ENCODE measurements at places on chromosomes 12 and 14. TPM values are rescaled to one million over a fixed set of nuclear protein-coding genes. Genes with fewer than 3 reads are reported as not detected.

DNA sequence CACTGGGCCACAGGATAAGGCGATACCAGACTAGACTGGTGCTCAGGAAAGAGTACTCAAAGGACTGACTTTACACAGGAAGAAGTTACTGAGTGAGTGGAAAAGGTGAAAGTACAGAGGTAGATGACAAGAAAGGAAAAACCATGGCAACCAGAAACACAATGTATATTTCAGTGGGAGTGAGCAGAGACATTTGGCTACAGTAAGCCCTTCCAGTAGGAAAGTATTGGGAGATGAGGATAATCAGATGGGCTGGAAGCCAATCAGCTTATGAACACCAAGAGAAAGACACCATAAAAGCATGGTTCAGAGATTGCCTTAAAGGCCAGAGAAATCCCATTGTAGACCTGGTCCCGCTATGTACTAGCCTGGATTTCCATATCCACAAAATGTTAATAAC, 51.6 kb downstream of the TMTC1 start:
- no peak for DNase-seq

- no peak for DNase-seq
These were observed 1.7 kb downstream of the HECTD1 start for GRCh38 chr14:31205681-31206535.

GRCh38 chr14:104442107-104442551, 137.4 kb upstream of the C14orf180 start:
- no peak for DNase-seq

DNA sequence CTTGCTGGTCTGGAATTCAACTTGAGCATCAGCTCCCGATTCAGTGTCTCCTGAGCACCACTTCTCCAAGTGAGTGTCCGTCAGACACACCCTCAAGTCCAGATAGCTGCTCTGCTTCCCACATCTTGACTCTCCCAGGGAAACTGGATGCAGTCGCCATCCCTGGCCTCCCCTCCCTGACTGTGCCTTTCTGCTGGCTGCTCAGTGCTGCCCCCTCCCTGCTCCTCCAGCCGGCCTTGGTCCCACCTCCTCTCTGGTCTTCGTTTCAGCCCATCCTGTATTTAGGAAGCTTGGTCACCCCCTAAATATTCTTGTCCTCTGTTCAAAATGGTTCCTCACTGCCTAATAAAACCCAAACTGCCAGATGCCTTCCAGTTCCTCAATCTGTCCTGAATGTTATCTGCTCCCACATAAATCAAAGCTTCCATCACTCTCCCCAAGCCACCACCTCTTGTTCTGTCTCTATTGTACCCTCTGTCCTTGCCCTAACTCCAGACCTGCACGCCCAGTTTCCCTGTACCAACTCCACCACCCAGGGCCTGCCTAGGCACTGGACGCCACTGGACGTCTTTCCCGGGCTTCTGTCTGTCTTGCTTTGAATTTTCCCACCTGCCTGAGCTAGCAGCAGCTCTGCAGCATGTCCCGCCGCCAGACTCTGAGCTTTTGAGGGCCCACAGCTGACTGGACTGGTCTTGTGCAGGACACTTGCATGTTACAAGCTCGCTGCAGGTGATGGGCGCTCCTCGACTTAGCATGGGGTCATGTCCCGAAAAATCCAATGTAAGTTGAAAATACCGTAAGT, 33.8 kb downstream of the CCDC92 start:
- DNase-seq, result no peak

- peak; percentile 81 for DNase-seq
These were observed 24.9 kb downstream of the SLC6A12 start for GRCh38 chr12:188910-189621.

DNA sequence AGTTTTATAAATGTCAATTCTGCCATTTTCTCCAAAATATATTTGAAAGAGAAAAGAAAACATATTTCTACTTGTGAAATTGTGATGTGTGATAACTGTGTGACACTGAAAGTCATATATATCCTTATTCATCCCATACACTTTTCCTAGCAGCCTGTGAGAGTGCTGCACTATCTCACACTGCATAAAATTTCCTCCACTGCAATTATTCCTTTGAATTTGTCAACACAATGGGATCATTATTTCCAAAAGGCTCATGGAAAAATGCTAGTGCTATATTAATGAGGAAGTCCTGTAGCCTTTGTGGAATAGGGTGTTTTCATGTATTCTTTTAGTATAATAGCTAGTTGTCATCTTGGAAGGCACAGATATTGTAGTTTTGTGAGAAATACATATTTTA, 504.1 kb downstream of the RPL10L start:
- DNase-seq, result no peak

DNA sequence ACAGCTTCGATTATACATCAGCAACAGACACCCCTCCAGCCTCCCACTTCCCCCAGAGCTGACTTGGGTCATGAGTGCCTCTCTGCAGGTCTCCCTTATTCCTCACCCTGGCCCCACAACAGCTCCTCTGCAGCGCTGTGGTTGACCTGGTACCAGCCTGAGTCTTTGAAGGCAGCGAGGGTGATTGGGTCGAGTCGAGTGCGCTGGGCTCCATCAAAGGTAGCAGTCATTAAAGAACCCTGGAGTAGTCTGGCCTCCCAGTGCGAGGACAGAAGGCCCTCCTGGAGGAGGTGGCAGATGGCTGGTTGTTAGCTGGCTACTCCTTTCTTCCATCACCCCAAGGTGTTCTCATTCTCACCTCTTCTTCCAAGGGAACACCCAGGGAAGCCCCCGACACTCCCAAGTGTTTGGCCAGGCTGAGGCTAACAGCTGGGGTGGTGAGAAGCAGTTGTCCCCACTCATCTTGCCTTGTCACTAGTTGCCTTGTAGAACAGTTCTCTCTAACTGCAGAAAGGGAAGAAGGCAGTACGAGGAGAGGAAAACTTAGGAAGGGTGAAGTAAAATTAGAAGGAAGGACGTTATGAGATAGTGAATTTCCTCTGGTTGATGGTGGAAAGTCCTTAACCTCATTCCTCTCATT, 2.7 kb downstream of the CIROP start:
- DNase-seq, result no peak

DNA sequence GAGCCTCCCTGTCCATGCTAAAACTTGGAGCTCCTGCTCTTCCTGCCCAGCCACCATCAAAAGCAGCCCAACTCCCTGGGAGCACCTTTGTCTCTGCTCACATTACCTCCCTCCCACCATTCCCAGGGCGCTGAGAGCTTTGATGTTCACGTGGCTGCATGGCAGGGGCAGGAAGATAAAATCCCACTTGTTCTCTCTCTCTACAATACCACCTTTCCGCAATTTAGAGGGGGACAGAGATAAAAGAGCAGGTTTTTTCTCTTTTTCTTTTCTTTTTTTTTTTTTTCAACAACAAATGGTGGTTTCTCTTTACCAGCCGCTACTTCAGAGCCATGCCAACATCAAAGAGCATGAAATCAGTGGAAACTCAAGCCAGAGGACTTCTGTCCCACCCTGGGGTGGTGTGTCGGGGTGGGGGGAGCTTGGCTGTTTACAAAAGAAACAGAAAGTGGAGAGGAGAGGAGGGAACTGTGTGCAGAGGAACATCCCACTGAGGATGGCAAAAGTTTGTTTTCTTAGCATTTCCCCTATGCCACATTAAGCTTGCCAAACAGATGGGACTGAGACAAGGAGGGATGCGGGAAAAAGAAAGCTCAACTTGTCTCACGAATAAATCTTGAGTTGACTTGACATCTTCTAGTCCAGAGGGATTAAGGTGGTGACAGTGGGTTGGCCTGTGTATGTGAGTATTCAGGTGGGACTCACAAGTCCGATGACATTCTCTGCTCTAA, 103.7 kb upstream of the NUDT4 start:
- DNase-seq, result peak; percentile 79

DNA sequence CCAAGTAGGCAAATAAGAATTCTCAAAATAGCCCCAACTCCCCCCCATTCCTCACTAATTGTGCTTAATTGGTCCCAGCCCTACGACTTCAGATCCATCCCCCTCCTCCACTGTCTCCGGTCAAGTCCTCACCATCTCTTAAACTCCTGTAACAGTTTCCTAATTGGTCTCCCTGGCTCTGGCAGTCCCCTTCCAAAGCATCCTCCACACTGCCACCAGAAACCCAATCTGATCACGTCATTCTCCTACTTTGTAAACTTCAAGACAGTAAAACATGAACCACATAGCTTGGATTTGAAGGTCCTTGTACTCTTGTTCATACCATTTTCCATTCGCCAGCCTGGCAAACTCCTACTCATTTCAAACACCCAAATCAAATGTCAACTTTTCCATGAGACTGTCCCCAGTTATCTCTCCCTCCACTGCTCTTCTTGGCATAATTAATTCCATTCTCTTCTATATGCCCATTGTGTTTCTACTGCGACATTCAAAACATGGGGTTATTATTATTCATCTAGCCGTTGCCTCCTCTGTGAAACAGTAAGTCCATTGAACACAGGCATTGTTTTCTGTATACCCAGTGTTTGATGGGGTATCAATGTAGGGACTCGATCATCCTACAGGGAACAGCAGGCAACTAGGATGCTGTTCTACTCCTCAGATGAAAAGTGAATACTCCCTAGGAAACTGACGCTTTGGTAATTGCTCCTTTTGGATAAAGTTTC, 104.6 kb downstream of the EGLN3 start:
- DNase-seq, result no peak

DNA sequence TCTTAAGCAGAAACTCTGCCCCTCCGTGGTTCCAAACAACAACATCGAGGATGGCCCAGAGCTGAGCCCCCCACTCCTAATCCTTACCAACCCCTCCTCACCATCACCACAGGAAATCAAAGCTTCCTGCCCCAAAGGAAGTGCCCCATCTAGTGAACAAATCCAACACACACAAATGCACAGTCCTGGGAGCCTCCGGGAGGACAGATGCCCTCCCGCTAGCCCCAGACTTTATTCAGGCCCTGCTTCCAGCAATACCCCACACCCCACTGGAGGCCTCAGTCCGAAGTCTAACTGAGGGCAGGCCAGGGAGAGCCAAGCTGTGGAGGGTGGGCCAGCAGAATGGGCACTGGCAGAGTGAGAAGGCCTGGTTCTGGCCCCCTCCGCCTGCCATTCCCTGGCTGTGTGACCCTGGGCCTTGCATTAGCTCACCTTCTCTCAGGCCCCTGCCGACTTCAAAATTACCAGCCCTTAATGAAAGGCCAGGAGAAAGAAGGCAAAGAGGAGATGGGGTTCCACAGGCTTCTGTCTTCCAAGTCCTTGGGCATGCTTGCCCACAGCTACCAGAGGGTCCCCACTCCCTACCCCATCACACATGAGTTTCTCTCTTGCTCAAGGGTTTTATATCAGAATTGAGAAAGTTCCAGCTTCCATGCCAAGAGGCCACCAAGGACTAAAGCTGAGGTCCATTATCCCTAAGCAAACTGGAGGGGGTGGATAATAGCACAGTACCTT, 2.3 kb downstream of the HDAC7 start:
- no peak for DNase-seq

DNA sequence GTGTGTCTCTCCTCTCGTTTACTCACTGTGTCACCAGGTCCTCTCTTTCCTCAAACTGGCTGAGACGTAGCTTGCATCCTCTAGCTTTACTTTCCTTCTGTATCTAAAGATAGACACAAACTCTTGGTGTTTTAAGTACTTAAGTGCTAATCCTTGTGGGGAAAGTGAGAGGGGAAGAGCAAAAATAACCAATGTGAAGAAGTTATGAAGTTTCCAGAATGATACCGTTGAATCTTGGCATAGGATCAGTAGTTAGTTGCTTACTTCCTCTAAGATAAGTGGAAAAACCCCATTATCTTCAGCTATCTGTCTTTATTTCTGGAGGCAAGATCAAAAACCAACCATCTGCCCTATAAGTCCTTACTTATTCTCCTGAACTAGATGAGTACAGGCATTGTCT, 10.6 kb downstream of the FAR2 start:
- no peak for DNase-seq

GRCh38 chr12:109092497-109093021, 713 bp downstream of the ALKBH2 start:
- DNase-seq, result no peak

DNA sequence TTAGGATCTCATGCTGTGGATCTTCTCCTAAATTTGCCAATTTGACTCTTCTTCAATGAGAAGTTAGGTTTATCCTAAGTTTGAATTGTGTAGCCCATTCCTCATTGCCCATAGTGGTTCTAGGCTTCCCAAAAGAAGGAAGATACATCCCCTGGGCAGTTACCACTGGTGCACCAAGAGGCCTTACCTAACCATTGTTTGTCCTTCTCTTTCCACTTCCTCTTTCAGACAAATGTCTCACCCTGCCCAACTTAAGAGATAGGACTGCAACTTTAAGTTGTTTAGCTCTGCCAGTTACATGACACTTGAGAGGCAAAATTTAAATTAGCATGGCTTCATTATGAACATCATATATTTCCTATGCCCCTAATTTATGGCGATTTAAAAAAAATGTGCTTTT, 9.4 kb upstream of the KCNH3 start:
- DNase-seq, result no peak

DNA sequence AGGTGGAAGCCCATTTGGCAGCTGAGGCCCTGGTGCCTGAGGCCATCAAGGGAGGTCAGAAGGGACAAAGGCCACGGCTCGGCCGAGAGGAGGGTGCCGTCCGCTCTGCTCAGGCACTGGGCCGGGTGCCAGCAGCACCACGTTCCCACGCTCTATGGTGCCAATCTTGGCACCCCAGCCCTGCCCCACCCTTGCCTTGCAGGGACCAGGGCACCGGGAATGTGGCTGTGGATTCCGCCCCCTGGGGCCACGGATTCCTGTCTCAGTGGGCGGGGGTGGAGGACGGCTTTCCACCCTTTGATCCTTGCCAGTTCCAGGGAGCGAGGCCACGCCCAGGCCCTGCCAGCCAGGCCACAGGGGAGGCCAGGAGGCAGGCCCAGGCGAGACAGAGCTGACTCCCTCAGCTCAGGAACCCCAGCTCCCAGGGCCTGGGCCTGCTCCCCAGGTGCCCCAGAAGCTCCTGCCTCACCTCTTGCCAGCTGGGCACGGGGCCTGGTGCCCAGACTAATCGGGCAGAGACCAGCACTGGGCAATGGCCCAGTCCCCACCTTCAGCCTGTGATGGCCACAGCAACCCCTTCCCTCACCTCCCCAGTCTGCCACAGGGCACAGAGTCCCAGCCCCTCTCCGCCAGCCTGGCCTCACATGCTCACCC, 26.4 kb upstream of the GPR132 start:
- DNase-seq, result no peak

- DNase-seq, result no peak
These were observed 5.4 kb upstream of the BCAT1 start for GRCh38 chr12:24954261-24954660.

- DNase-seq, result no peak
These were observed 104.2 kb downstream of the ST8SIA1 start for GRCh38 chr12:22230280-22230794.

DNA sequence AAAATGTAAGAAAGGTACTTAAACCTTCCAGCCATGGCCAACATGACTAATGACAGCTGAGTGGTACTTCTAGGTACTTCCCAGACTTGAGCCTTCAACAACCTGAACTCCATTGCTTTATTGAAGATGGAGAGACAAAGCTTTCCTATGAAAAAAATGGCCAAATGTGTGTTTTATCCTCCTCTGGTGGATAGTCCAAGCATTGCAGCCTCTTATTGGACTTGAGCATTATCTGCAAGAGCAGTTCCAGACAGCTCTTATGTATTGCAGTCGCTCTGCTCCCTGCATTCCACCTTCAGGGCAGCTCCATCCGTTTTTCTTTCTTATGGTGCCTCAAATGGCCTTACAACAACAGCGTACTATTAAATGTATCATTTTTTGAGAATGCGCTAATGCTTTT, 588.2 kb downstream of the NRXN3 start:
- DNase-seq, result peak; percentile 62

GRCh38 chr12:26203167-26203780, 7.9 kb downstream of the SSPN start:
- no peak for DNase-seq

Gene ENDOU
- total RNA-seq, result 0.91 TPM

Gene HAL
- 0.88 TPM for total RNA-seq

Gene HOXC9
- total RNA-seq, result 16.5 TPM
